ENCODE measurements at places on chromosomes 11 and 22.

DNA sequence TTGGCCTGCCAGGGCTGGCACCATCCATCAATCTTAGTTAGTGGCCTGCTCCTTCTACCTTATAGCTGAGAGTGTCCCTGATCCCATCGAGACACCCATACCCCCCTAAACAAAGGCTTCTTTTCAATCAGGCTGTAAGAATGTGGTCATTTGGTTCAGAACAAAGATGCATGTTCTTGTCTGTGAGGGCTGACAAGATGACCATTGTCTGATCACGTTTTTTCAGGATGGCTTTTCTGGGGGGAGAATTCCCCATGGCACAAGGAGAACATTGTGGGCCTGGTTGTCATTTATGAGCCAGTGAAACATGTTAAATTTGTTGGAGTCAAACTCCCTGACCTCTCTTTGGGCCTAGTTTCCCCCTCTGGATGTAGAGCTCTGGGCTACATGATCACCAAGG, 160.4 kb downstream of the INSC start:
- no peak for DNase-seq

GRCh38 chr11:65415499-65416340, 6.9 kb upstream of the NEAT1 start:
- no peak for DNase-seq

DNA sequence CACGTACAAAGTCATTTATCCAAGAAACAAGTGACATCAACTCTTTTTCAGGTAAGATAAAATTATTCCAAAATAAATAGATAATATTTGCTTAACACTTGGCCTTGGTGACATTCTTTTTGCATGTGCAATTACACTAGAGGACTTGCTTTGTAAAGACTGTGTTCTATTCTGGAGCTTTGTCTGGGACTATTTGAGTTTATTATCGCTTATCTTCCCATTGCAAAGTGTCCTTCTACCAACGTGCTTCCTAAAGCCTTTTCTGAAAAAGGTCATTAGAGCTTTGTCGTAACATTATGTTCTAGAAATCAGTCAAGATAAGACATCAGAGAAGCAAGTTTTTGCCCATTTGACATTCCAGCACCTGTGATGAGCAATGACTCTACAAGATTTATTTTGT, 78.3 kb upstream of the MYO18B start:
- no peak for DNase-seq

DNA sequence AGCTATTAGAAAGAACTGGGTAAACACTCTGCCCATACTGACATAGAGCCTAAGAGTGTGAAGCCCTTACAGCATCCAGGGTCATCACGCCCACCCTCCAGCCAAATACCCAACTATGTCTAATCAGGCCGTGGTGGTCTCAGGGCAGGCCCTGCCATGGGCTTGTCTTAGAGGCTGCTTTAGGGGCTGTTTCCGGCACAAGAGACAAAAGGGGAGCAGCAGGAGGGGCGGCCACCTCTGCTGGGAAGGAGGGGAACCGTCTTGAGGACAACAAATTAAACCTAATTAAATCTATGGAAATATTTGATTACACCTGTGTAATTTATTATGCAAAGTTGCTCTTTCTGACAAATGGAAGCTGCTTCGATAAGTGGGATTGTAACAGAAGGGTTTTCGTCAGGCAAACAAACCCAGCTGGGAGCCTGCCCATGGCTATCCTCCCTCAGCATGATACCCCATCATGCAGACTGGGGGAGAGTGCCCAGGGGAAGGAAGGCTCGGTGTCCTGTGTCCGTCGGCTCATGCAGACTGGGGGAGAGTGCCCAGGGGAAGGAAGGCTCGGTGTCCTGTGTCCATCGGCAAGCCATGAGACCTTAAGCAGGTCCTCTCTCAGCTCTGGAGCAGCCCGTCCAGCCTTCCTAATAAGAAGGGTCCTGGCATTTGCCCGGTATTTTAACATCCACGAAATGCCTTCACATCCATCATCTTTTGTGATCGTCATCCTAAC, 163.6 kb upstream of the B3GAT1 start:
- DNase-seq = no peak

DNA sequence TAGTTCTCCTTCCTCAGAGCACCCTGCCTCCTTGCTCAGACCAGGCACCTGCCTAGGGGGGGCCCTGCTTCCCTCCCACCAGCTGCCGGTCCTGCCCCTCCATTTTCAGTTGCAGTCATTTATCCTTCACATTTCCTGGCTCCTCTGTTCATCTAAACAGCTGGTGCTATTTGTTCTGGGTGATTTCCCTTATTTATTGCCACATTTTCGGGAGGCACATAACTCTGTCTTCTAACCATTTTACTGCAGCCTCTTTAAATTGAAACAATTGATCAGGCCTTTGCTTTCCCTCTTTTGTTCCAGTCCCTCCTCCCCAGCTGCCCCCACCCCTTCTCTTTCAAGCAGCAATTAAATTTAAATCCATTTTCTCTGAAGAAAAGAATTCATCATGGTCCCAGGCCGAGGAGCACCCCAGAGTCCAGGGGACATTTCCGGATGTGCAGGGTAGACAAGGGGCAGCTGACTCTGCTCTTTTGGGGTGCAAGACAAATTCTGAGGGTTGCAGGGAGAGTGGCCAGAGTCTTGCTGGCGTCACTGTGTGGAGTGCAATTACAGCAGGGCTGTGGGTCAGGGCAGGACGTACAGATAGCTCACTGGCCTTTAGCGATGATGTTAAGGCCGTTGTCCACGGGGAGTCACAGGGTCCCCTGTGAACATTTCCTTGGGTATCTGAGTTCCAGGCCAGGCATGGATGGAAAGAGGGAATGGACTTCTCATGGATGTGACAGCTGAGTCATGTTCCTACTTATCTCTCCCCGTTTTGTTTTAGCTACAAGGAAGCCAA, 476.4 kb downstream of the TBC1D22A start:
- DNase-seq = no peak

GRCh38 chr22:47168900-47169800, 406.7 kb downstream of the TBC1D22A start:
- no peak for DNase-seq

DNA sequence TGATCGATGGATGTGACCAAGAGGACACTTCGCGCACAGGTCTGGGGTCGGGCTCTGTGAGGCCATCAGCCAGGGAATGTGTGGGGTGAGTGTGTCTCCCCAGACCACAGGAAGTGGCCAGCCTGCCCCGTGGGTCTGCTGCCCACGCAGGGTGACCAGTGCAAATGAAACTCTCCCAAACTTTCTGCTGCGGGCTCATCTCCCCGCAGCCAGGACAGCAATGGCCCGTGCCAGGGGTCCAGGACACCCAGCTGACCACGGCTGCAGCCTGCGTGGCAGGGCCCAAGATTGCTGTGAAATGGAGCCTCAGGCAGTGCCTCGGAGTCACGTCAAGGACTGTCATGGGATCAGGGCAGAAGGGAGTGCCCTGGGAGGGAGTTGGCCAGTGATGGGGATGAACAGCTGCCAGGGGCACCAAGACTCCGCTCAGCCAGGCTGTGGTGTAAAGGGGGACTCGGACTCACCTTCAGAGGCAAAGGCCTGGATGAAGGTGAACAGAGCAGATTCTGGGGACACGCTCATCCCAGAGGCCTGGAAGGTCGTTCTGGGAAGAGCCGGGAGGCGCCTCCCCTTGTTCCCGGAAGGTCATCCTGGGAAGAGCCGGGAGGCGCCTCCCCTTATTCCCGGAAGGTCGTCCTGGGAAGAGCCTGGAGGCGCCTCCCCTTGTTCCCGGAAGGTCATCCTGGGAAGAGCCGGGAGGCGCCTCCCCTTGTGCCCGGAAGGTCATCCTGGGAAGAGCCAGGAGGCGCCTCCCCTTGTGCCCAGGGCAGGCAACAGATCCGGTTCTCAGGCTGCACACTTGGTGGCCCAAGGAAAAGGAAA, 252.6 kb downstream of the BRD1 start:
- DNase-seq = no peak

DNA sequence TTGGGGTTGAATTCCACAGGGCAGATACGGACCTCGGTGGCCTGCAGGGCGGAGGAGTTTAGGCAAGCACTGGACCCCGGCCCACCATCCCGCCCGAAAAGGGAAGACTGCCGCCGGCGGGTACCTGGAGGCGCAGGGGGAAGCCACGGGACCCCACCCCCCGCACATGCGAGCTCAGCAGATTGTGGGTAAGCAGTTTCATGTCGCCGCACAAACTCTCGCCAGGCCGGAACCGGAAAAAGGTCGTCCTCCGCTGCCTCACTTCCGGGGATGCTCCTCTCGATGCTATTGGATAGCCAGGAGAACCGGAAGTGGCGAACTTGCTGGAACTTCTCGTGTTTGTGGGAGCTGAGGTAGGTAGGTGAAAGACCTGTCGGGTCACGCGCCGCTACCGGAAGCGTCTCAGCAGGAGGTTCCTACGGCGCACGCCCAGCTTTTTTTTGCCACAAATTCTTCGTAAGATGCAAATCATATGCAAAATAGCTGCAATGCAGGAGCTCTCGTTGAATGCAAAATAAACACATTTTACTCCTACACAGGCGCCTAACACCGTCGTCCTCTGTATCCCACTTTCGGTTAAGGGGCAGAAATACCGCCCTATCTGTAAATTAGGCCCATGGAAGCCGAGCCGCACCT, at the start of gene TRMT112:
TSS of gene TRMT112 (minus strand) at position 235 of the 636 bp plus-strand sequence. CDS start at position 202, 33 bp downstream.
- peak; percentile 87 for DNase-seq

DNA sequence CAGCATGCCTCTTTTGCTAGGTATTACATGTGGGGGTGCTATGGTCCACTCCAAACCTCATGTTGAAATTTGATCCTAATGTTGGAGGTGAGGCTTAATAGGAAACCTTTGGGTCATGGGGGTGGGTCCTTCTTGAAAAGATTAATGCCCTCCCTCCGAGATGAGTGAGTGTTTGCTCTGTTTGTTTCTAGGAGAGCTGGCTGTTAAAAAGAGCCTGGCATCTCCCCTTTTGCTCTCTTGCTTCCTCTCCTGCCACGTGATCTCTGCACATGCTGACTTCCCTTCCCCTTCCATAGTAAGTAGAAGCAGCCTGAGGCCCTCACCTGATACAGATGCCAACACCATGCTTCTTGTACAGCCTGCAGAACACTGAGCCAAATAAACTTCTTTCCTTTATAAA, 104.5 kb downstream of the FAT3 start:
- DNase-seq = no peak

DNA sequence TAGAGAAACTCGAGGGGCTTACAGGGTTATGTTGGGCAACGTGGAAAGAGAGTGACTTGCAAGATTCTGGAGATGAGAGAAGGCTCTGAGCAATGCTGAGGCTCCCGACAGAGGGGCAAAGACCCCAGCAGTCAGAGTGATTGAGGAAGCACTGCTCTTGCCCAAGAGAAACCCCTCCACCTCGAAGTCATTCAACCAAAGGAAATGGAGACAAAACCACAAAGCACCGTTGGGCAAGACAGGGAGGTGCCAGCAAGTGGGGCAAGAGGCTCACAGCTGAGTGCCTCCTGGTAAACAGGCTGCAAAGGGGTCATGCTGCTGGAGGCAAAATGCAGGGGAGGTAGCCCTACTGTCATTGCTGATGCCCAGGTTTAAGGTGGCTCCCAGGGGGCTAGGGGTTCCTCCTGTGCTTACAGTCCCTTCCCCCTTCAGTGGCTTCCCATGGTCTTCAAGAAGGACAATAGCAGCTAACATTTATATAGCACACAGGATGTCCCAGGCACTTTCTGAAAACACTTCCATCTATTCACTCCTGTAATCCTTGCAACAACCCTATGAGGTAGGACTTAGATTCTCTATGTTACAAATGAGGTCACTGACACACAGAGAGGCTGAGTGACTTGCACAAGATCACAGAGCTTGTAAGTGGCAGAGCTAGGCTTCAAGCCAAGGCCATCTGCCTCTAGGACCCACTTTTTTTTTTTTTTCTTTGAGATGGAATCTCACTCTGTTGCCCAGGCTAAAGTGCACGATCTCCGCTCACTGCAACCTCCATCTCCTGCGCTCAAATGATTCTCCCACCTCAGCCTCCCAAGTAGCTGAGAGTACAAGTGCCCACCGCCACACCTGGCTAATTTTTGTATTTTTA, 18.1 kb upstream of the MYH9 start:
- DNase-seq = no peak

GRCh38 chr22:38862375-38863329, 9.4 kb downstream of the CBX6 start:
- no peak for DNase-seq

DNA sequence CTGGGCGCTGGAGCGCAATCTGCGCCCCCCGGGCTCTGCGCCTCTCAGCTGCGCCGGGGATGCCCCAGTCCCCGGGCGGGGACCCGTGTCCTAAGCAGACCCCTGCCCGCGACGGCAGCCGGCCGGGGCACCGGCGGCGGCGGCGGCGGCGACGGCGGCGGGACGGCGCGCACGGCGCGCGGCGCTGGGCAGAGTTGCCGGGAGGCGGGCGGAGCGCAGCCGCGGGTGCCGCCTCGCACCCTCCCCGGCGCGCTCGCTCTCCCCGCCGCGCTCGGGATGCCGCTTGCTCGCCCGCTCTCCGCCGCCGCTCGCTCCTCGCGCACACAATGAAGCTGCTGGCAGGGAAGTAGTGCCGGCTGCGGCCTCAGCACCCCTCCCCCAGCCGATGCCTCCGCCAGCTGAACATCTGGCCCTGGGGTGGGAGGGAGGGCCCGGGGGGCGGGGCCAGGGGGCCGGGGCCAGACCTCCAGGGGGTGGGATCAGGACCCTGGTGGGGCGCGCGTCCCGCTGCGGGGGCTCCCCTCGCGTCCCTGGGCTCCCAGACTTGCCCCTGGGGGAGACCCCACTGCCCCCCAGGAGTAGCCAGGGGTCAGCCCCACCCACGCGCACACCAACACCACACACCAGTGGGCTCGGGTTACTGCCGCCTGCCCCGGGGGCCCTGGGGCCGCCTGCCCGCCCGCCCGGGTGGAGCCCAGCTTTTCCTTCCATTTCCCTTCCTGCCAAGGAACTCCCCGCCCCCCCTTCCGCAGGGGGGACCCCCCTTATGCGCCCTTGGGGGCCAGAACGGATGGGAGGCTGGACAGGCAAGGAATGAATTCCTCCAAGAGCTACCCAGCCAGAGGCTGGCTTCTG, at the start of gene RCOR2:
TSS of gene RCOR2 (minus strand) at position 328 of the 855 bp plus-strand sequence. CDS start 708 bp downstream, outside the sequence.
- DNase-seq = peak; percentile 74

DNA sequence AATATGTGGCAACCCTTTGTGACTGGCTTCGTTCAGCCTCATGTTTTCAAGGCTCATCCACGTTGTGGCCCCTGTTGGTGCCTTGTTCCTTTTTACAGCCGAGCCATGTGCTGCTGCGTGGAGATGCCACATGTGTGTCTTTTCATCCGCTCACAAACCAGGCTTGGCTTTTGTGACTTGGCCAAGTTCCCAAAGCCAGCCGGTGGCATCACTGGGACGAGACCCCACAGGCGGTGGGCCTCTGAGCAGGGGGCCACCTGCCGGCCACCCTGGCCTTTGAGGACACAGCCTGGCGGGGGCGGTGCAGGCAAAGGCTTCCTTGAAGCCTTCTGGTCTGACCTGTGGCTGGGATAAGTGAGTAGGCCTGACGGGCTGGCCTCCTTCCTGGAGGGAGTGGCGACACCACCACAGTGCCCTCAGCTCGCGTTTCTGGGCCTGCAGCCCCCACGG, 10.5 kb downstream of the GRK2 start:
- no peak for DNase-seq

DNA sequence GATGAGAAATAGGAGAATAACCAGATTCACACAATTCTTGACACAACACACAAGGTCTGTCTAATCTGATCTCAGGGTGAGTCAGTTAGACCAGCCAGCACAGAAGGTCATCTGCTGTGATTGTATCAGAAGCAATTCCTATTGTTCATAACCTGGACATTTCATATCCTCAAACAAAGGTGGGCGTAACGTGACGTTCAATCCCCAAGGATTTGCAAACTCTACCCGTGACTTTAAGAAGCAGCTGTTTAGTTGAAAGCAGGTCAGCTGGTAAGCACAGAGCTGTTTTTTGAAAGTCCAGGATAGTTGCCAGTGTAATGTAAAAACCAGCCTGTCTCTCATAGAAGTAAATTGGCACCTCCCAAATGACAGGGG, 385.1 kb downstream of the DCDC1 start:
- DNase-seq = no peak

All from fibroblast of skin of left biceps (primary cell).